AG08395 (cell line): ENCODE measurements at places on chromosomes 5 and 9.

- DNase-seq, result no peak
These were observed 26.2 kb downstream of the ZNF474 start for GRCh38 chr5:122155546-122155945.

DNA sequence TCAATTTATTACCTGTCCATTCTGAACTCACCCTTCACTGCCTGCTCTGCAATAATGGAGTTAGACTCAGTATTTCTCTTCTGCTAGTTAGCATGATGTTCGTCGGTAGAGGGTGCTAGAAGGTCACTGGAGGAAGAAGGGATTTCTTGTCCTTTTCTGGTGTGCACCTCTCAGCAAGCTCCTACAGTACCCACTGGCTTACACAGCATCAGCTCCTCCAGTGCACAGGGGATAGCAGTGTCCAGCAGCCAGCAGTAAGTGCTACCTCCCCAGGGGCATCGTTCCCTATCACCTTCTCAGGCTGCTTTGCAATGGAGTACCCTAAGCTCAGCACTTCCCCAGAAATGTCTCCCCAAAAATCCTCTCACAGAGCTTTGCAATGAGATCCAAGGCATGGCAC lies 45.9 kb upstream of the APC start:
- DNase-seq, result no peak

DNA sequence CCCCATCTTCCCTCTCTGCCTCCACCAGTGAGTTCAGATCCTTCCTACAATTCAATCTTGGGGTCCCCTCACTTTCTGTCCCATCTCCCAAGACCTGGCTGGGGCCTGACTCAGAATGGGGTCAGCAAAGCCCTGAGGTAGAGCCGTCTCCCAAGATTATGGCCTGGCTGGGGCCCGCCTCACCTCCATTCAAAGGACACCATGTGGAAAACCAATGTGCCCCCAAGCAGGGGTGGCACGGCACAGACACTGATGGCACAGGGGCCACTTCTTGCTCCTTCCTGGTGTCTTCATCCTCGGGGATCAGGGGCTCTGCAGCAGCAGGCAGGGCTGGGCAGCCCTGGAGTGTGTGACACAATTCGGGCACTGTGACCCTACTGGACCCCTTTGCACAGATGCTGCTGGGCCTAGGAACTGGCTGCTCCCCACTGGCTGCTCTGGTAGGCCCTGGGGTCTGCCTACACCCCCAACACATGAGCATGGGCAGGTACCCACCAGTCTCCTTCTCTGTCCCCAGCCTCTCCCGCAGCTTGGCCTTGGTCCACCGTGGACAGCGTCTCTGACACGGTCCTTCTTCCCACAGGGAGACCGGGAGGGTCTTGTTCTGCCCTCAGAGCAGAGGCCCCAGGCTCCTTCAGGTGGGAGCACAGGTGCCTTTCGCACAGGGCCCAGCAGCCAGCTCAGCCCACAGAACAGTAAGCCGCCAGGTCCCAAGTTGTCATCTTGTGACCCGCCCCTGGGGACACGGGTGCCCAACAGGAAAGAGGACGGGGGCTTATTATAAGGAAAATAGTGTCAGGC lies 89.5 kb downstream of the ADAMTS2 start:
- no peak for DNase-seq

DNA sequence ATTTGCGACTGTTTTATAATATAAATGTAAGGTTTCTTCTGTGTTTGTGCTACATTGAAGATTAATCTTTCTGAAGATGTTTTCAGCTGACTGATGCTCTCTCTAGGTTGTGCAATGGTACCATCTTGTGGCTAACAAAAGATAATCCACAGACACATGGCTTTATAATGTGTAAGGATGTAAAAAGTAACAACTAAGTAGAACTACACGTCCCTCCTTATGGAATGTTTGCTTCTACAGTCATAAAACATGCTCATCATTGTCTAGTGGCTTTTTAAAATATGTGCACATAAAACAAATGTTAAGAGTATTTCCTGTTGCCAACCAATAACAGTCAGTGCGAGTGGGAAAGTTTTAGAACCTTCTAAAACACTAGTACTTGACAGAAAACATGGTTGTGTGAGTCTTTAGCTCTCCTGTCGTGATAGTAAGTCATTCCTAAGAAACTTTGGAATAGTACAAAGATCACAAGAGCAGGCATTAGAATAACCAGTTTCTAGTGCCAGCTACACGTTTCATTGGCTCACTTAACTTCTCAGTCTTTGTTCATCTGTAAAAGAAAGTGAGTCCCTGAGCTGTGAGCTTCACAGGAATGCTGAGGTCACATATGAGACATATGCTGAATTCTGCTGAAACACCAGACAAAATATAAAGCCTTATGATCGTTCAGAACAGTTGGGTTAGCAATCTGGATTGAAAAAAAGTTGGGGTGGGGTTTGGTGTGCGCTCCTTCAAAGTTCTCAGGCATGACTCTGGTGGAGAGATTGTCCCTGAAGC lies 75.7 kb upstream of the GLIS3 start:
- DNase-seq, result peak; percentile 75

DNA sequence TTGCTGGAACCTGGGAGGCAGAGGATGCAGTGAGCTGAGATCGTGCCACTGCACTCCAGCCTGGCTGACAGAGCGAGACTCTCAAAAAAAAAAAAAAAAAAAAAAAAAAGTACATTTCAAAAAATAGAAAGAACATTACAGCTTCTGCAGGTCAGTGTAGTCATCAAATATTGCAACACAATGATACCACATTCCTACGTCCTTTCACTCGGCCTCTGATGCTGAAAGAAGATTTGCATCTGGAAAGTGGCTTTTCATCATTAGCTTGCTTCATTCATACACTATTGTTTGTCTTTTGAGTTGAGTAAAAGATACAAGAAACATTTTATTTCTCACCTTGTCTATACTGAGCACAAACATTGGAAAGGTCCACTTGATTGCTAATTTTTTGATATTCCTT lies 59.6 kb upstream of the CPLANE1 start:
- DNase-seq, result no peak

DNA sequence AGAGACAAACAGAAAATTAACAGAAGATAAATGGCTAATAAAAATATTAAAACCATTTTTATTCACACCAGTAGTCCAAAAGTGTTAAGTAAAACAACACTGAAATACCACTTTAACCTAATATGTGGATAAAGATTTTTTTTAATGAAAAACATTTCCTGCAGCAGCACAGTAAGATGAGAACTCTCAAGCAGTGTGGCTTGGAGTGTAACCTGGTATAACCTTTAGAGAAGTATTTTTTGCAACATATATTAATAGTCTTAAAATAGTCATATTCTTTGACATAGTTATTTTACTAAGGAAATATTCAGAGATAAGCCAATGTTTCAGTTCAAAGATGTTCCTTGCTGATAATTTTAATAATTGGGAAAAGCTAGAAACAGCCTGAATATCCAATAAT lies 644.4 kb downstream of the PDE4D start:
- DNase-seq, result no peak

DNA sequence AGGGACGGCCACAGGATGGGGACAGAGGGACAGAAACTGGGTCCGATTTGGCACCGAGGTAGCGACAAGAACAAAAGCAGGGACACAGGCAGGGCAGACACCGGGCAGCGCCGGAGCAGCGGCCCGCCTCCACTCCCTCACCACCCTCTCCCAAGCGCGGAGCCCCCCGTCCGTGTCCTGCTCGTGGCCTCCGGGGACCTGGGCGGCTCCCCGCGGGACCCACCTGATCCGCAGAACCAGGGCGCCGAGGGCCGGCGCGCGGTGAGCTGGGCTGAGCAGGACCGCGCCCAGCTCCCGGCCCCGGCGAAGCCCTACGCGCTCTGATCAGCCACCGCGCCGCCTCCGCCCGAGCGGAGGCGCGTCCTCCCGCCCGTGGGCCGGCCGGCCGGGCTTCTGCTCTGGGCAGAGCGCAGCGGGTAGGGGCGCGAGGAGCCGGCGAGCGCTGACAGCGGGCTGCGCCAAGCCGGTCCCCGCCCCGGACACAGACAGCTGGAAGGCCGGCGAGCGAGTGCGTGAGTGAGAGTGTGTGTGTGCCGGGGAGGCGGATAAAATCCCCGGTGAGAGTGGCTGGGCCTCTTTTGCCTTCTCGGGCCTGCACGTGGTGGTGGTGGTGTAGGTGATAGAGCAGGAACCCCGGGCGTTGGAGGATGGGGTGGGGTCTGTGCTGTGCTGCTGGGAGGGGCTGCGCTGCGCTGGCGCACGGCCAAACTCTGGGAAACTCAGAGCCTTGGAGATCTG lies at the start of gene GGTA1:
TSS of gene GGTA1 (minus strand) at position 418 of the 738 bp plus-strand sequence. CDS start 31,922 bp downstream, outside the sequence.
- DNase-seq, result peak; percentile 67

- DNase-seq, result peak; percentile 31
These were observed 6.3 kb upstream of the STOM start for GRCh38 chr9:121376214-121376830.

DNA sequence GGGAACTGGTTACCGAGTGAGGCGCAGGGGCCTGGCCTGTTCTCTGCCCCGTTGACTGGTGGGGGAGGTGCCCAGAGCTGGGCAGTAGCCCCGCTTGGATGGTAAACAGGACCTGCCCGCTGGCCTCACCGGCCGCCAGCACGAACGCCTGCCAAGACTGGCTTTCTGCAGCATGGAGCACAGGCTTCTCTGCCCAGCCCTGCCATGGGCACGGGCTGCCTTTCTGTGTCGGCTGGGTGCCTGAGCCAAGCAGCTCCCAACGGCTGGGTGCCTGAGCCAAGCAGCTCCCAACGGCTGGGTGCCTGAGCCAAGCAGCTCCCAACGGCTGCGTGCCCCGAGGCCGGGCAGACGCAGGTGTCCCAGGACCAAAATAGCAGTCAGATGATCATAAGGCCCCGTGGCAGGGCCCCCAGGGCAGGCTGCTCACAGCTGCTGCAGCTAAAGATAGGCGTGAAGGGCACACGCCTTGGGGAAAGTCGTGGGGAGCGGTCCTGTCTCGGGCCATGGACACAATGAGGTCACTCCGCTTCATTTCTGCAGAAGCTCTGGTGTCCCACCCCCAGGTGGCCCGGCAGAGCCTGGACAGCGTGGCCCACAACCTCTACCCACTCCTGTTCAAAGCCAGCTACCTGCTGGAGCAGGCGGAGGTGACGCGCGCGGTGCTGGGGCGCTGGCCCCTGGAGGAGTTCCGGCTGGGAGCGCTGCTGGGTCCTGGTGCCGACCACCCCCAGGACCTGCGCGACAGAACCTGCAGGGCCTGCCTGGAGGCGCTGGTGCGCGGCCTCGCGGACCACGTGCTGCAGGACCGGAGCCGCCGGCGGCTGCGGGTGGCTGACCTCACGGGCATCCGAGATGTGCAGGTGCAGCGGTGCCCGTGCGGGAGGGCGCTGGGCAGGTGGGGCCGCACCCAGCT lies at the start of gene LRRC14B:
TSS of gene LRRC14B (plus strand) at position 460 of the 913 bp plus-strand sequence. CDS start at position 504, 44 bp downstream.
- no peak for DNase-seq

- no peak for DNase-seq
These were observed 132.5 kb downstream of the CACNA1B start for GRCh38 chr9:138009803-138010690.

- DNase-seq, result no peak
These were observed 869.0 kb downstream of the TLE4 start for GRCh38 chr9:80440724-80441123.

- DNase-seq, result no peak
These were observed 20.4 kb upstream of the TRIM52 start for GRCh38 chr5:181281077-181281983.

GRCh38 chr9:17799369-17799768 lies 220.5 kb downstream of the SH3GL2 start:
- no peak for DNase-seq

GRCh38 chr9:90502134-90502533 lies 140.5 kb downstream of the DIRAS2 start:
- no peak for DNase-seq

GRCh38 chr9:36721846-36722588 lies 149.3 kb downstream of the MELK start:
- no peak for DNase-seq

GRCh38 chr5:169133531-169133930 lies 167.4 kb downstream of the SLIT3 start:
- no peak for DNase-seq

- DNase-seq, result no peak
These were observed 13.7 kb downstream of the NUDT2 start for GRCh38 chr9:34343090-34343489.

DNA sequence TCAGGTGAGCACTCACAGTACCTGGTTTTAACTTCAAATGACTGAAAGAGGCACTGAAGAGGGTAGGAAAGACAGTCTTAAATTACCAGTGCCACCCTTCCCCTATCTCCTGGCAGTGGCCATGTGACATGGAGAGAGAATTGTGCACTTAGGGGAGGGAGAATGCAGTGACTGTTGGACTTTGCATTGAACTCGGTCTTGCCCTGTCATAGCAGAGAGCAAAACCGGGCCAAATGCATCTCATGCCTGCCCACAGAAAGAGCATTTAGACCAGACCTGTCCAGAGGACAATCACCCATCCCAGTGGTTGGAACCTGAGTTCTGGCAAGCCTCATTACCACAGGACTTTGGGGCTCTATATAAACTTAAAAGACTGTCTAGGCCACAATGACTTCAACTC lies 211.8 kb upstream of the SH3GL2 start:
- no peak for DNase-seq

DNA sequence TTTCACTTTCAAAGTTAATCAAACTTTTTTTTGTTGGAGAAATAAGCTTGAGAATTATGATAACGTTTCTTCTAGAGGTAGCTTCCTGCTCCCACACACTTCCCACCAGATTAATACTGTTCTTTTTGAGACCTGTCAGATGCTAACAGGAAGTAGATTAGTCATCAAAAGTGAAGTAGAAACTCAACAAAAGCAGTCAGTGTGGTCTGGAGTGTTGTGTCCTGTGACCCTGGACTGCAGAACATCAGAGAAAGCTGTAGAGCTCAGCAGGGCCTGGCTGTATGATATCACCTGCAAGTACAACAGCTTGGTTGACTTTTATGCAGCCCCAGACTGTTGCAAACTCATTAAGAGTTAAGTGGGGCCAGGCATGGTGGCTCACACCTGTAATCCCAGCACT lies 495.7 kb upstream of the CYLC2 start:
- DNase-seq, result no peak

- DNase-seq, result no peak
These were observed 64.0 kb upstream of the TLE4 start for GRCh38 chr9:79507801-79508200.

DNA sequence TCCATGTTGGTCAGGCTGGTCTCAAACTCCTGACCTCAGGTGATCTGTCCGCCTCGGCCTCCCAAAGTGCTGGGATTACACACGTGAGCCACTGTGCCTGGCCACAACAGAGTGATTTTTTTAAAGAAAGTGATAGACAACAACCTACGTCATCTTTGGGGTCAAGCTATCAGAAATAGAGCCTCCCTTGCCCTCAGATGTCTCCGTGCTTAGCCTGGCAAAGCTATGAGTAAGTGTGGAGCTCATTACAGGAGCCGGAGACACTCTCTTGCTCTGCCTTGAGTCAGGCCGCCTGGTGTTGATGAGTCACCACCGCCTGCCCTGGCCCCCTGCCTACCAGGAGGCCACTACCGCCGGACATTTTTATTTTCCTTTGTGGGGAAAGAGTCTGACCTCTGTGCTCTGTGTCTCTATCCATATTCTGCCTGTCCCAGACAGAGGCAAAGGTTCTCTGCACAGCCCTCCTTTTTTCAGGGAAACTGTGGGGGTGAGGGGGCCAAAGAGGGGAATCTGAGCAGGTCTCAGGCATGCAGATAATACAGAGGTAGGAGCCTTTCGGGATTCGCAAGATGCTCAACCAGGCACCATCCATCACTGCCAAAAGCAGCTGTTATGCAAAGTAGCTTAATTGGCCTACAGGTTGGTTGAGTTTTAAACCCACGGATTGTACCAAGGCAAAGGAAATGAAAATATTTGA lies 123.7 kb upstream of the CPEB4 start:
- peak; percentile 98 for DNase-seq

- no peak for DNase-seq
These were observed 59.8 kb downstream of the KIAA1958 start for GRCh38 chr9:112546149-112547012.

GRCh38 chr5:105042623-105043022 lies 1480.0 kb upstream of the NUDT12 start:
- no peak for DNase-seq

- peak; percentile 26 for DNase-seq
These were observed 5.4 kb upstream of the CREBRF start for GRCh38 chr5:173050791-173051190.
